CD8-positive, alpha-beta memory T cell (primary cell): ENCODE measurements at places on chromosomes 1 and 21. TPM values are rescaled to one million over a fixed set of nuclear protein-coding genes. Genes with fewer than 3 reads are reported as not detected.

DNA sequence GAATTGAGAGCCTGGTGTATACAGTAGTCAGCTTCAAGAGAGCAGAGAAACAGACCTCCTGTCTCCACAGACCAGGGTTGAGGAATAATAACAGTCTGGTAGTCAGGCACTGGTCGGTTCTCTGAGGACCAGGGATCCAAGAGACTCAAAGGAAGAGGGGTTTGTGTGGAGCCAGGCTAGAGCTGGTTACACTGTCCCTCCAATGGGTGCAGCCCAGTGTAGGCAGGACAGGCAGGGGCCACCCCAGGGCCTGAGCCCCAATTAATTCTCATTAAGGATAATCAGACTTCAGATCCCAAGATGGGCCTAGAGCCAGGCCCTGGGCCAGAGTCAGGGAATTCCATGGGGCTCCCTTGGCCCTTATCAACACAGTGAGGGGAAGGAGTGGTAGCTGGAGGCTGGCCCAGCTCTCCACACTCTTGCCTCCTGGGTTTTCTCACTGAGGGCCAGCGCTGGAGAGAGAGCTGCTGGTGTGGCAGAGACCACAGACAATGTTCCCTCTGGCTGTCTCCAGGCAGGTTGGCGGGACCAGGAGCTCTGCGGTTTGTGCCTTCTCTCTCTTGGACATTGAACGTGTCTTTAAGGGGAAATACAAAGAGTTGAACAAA is 9.1 kb downstream of the SEMA4A start:
- no peak overlapping the region for H3K27ac ChIP-seq
- H3K4me3 ChIP-seq, result no peak overlapping the region
- no peak for DNase-seq
- peaks cover 4% of the 10 kb centered on the region for H3K4me1 ChIP-seq
- no peaks in the 10 kb centered on the region for H3K36me3 ChIP-seq

DNA sequence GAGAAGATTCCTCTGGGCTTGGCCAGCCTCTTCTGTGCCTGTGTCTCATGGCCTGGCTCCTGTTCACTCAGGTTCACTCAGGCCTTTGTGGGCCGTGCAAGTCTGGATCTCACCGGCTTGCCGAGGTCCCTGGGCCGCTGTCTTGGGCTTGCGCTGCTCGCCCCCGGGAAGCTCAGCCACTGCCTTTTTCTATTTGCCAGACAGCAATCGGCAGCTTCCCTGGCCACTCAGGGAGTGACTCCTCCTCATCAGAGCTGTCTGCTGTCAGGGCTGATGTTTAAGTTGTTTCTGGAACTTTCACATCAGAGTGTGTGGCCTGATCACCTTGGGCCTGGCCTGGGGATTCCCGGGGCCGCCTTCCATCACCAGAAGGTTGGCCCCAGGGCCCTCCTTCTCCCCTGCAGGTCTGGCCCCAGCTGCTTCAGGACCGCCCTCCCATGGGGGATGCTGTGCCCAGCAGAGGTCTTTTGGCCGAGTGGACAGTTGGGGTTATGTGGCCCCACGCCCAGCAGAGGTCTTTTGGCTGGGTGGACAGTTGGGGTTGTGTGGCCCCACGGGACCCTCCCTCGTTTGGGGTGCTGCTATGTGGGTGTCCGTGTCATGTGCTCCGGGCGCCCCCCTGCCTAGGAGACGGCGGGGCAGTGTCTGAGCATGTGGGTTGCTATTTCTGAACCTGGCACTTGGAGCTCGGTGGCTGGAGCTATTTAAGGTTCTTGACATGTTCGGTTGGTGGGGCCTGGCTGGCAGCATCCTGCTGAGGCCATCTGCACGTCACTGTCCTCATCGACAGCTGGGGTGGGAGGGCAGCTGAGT is 12.5 kb downstream of the SLX9 start:
- peaks cover 6% of the 10 kb centered on the region for H3K4me1 ChIP-seq
- no peaks in the 10 kb centered on the region for H3K36me3 ChIP-seq
- no peak overlapping the region for H3K4me3 ChIP-seq
- no peak for DNase-seq

DNA sequence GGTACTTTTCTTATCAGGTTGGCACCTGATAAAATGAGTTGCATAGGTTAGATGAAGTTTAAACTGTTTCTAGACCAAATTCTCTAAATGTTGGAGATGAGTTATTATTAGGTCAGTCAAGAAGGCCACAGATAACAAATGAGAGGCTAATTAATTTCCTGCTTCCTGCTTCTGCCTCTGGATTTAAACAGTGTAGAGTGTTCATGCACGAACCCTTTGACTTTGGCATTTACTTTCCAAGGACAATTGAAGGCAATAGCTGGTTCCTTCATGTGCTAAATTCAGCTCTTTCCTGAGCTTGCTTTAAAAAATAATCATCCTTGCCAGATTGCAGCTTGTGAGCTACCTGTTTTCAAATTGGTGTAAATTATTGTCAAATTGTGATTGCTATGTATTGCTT is 80.6 kb downstream of the RASAL2 start:
- H3K36me3 ChIP-seq, result no peaks in the 10 kb centered on the region
- no peaks in the 10 kb centered on the region for H3K4me1 ChIP-seq
- H3K27ac ChIP-seq, result no peak overlapping the region
- H3K27me3 ChIP-seq, result no peaks in the 10 kb centered on the region

DNA sequence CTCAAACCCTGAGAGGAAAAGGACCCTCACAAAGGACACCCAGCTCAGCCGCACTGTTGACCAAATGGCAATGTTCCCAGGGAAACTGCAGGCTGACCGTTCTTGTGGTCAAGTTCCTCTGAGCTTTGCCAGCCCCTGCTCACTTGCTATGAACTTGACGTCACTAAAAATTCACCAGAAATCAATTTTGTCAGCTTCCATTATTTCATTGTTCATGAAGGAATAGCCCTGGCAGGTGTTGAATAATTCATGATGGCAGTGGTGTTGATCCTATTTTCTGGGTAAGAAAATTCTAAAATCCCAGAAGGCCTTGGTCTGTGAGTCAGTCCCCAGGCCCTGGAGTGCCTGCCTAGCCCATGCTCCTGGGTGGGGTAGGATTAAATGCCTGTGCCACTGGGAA is 318.9 kb downstream of the ZNF326 start:
- H3K27me3 ChIP-seq, result no peaks in the 10 kb centered on the region
- DNase-seq, result no peak
- H3K27ac ChIP-seq, result no peak overlapping the region
- H3K4me3 ChIP-seq, result no peak overlapping the region
- no peaks in the 10 kb centered on the region for H3K4me1 ChIP-seq

DNA sequence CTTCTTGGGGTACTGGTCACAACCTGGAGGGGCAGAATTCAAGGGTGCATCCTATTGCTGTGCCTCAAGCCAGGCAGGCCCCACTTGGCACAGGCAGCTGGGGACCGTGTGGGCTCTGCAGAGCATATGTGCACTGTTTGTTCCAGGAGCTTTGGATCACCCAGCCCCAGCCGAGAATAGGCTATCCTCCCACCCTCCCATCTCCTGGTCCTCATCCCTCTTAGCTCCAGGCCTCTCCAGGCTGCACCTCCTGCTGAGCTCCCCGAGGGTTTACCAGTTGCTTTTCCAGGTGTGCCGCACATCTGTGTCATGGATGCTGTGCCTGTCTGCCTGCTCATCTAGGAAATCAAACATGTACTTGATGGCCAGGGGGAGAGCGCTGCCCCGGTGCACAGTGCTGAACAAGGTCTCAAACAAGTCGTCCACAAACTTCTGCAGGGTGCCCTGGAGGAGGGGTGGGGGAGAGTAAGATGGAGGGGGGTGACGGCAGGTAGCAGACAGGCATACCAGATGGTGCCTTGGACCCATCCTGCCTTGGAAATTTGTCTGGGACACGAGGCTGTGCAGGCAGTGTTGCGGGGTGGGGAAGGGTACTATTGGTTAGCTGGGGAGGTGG is 120.5 kb upstream of the CD34 start:
- no peaks in the 10 kb centered on the region for H3K4me1 ChIP-seq
- H3K27me3 ChIP-seq, result no peaks in the 10 kb centered on the region
- no peak for DNase-seq
- no peak overlapping the region for H3K27ac ChIP-seq

GRCh38 chr1:173476665-173477285 is 360 bp upstream of the PRDX6 start:
- no peaks in the 10 kb centered on the region for H3K27me3 ChIP-seq
- peak overlapping the region; percentile 93 for H3K4me3 ChIP-seq
- H3K36me3 ChIP-seq, result peaks cover 11% of the 10 kb centered on the region
- peak; percentile 83 for DNase-seq
- peaks cover 40% of the 10 kb centered on the region for H3K4me1 ChIP-seq

DNA sequence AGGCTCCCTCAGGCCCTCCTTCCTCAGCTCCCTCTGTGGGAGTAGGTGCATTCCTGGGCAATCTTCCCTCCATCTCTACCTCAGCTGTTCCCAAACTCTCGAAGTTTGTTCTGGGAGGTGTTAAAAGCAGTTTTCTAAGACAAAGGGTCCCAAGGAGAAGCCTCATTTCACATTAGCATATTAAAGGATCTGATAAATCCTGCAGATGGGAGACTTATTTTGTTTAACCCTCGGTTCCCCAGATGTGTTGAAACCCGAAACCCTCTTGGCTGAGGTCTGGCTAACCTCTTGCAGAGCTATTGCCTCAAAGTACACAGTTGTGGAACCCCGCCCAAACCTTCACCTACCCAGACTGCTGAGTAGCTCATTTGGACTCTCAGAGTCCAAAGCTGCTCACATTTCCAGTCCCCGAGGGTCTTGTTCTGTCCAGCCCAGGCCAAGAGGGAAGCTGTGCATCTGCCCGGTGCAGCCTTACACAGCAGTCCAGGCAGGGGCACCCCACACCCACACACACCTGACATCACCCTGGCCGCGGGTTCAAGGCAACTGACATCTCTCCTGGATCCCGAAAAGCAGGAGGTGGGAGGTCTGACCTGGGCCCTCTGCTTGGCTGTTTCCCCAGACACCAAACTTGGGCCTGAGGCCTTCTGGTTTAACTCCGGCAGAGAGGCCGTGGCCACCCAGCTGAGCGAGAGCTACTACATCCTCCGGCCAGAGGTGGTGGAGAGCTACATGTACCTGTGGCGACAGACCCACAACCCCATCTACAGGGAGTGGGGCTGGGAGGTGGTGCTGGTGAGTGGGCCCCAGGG is 19.5 kb upstream of the SELENON start:
- no peak overlapping the region for H3K27ac ChIP-seq
- DNase-seq, result no peak
- no peaks in the 10 kb centered on the region for H3K27me3 ChIP-seq
- H3K4me3 ChIP-seq, result no peak overlapping the region
- peaks cover 28% of the 10 kb centered on the region for H3K4me1 ChIP-seq

- peaks cover 50% of the 10 kb centered on the region for H3K4me1 ChIP-seq
- DNase-seq, result no peak
- no peaks in the 10 kb centered on the region for H3K27me3 ChIP-seq
These were observed 113.9 kb downstream of the SLC45A1 start for GRCh38 chr1:8431784-8432183.

- H3K27me3 ChIP-seq, result no peaks in the 10 kb centered on the region
- H3K36me3 ChIP-seq, result no peaks in the 10 kb centered on the region
- peak overlapping the region; percentile 1 for H3K27ac ChIP-seq
- H3K4me3 ChIP-seq, result no peak overlapping the region
- no peak for DNase-seq
These were observed 20.9 kb downstream of the SLAMF1 start for GRCh38 chr1:160625725-160626498.

- peak overlapping the region; percentile 49 for H3K4me3 ChIP-seq
- no peaks in the 10 kb centered on the region for H3K36me3 ChIP-seq
- peak; percentile 68 for DNase-seq
These were observed 12.9 kb upstream of the PHLDA3 start for GRCh38 chr1:201481761-201482493.

DNA sequence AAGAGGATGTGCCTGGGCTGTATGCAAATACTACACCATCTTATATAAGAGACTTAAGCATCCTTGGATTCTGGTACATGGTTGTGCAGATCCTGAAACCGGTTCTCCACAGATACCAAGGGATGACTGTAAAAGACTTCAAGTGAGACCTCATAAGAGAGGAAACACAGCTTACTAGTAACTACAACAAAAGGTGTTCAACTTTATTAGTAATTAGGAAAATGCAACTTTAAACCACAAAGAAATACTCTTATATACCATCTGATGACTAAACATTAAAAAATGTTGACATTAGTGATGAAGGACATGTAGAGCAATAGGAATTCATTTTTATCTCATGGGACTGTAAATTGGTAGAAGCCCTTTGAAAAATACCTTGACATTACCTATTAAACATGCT is 102.7 kb downstream of the RASAL2 start:
- H3K4me3 ChIP-seq, result no peak overlapping the region
- no peaks in the 10 kb centered on the region for H3K36me3 ChIP-seq
- H3K27ac ChIP-seq, result no peak overlapping the region
- H3K27me3 ChIP-seq, result no peaks in the 10 kb centered on the region
- no peaks in the 10 kb centered on the region for H3K4me1 ChIP-seq

GRCh38 chr1:238675221-238675620 is 711.1 kb upstream of the CHRM3 start:
- DNase-seq, result no peak
- no peaks in the 10 kb centered on the region for H3K27me3 ChIP-seq
- H3K4me3 ChIP-seq, result no peak overlapping the region
- H3K27ac ChIP-seq, result no peak overlapping the region
- no peaks in the 10 kb centered on the region for H3K4me1 ChIP-seq

GRCh38 chr1:88169139-88169538 is 514.9 kb upstream of the PKN2 start:
- H3K36me3 ChIP-seq, result no peaks in the 10 kb centered on the region
- no peak overlapping the region for H3K27ac ChIP-seq
- H3K4me1 ChIP-seq, result no peaks in the 10 kb centered on the region
- no peaks in the 10 kb centered on the region for H3K27me3 ChIP-seq

DNA sequence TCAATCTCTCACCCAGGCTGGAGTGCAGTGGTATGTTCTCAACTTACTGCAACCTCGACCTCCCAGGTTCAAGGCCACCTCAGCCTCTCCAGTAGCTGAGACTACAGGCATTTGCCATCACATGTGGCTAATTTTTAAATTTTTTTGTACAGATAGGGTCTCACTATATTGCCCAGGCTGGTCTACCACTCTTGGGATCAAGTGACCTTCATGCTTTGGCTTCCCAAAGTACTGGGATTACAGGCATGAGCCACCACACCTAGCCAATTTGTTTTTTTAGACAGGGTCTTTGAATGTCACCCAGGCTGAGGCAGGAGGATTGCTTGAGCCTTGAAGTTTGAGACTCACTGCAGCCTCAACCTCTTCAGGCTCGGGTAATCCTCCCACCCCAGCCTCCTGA is 10.2 kb upstream of the USP48 start:
- no peak overlapping the region for H3K4me3 ChIP-seq
- H3K27ac ChIP-seq, result no peak overlapping the region

GRCh38 chr1:188128761-188129160 is 1300.0 kb downstream of the PLA2G4A start:
- H3K4me3 ChIP-seq, result no peak overlapping the region
- H3K27ac ChIP-seq, result no peak overlapping the region
- no peaks in the 10 kb centered on the region for H3K4me1 ChIP-seq
- no peaks in the 10 kb centered on the region for H3K27me3 ChIP-seq
- no peaks in the 10 kb centered on the region for H3K36me3 ChIP-seq

The KLHL21 gene
- total RNA-seq, result 37.3 TPM

The FBXO28 gene
- 31.6 TPM for total RNA-seq

The IGFN1 gene
- total RNA-seq, result not detected

The MAGOH gene
- total RNA-seq, result 127 TPM

The PRAMEF25 gene
- total RNA-seq, result not detected

The CD46 gene
- 86.1 TPM for total RNA-seq

The PRRC2C gene
- 262 TPM for total RNA-seq

The PROK1 gene
- total RNA-seq, result not detected

The SLC6A9 gene
- 7.3 TPM for total RNA-seq

The STXBP3 gene
- 43.3 TPM for total RNA-seq

The ADAMTS5 gene
- total RNA-seq, result not detected

The NIBAN1 gene
- 51.8 TPM for total RNA-seq
